ENCODE measurements at places on chromosomes 12 and 14.

DNA sequence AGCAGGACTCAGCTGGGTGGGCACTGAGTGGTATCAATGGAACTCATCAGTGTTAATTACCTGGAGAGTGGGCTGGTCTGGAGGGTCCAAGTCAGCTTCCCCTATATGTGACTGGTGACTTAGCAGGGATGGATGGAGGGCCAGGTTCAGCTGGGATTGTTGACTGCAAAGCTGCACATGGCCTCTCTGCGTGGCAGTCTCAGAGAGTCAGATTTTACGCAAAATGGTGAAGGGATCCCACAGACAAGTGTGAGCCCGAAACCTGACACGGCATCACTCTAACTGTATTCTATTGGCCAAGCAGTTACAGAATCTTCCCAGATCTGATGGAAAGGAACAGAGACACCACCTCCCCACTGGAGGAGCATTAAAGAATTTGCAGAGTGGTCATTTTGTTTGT lies 716.0 kb upstream of the TBX3 start:
- no peak for DNase-seq

GRCh38 chr12:34401659-34402227 lies 379.4 kb downstream of the ALG10 start:
- DNase-seq, result no peak

DNA sequence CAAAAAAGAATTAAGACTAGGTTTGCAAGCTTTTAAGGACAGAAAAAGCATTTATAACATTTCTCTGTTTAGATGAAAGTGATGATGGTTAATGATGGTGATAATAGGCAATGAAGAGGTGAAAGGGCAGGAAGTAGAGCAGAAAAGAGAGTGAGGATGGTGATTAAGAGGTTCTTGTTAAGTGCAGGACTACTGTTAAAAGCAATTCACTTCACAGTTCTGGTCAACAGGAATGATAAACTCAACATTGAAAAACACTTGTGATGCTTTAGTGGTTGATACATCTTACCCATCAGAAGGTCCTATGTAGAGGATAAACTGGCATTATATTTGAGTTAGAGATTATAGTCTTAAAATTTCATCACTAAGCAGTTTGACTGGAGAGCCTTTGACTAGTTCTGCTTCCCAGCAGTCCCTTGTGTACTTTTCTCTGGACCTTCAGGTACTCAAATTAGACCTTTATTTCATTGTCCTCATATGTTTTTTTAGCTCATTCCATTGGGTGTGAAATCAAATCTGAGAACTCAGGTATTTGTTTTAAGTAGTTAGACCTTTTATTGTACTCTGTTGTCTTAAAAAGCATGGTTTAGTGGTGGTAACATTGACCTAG lies 10.9 kb downstream of the RAP1B start:
- no peak for DNase-seq

- DNase-seq, result no peak
Observed at GRCh38 chr14:106134886-106135285, 608.5 kb downstream of the TMEM121 start.

DNA sequence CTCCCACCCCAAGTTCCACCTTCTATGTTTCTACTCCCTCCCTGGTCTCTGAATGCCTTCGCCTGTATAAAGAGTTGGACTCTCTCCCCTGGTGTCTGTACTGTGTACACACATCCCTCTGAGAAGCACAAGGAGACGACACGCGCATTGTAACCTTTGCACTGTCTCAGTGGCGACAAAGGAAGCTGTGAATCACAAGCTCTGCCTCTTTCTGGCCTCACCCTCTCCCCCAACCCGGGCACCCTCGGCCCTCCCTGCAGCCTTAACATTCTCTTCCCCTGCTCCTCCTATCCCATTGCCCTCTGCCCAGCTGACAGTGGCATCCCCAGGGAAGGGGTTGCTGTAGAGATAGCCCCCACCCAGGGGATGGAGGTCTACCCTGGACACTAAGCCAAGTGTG lies 2.5 kb upstream of the SMARCD1 start:
- no peak for DNase-seq

- DNase-seq, result peak; percentile 11
Observed at GRCh38 chr12:21296751-21297406, 37.8 kb downstream of the SLCO1A2 start.

DNA sequence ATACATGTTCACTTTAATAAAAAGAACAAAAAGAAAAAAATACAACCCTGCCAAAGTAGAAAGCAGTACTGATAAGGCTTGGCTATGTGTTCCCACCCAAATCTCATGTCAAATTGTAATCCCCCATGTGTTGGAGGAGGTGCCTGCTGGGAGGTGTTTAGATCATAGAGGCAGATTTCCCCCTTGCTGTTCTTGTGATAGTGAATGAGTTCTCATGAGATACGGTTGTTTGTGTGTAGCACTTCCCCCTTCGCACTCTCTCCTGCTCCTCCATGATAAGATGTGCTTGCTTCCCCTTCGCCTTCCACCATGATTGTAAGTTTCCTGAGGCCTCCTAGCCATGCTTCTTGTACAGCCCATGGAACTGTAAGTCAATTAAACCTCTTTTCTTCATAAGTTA lies 59.9 kb downstream of the USP15 start:
- no peak for DNase-seq

GRCh38 chr12:77161944-77162343 lies 96.6 kb upstream of the E2F7 start:
- DNase-seq, result no peak

DNA sequence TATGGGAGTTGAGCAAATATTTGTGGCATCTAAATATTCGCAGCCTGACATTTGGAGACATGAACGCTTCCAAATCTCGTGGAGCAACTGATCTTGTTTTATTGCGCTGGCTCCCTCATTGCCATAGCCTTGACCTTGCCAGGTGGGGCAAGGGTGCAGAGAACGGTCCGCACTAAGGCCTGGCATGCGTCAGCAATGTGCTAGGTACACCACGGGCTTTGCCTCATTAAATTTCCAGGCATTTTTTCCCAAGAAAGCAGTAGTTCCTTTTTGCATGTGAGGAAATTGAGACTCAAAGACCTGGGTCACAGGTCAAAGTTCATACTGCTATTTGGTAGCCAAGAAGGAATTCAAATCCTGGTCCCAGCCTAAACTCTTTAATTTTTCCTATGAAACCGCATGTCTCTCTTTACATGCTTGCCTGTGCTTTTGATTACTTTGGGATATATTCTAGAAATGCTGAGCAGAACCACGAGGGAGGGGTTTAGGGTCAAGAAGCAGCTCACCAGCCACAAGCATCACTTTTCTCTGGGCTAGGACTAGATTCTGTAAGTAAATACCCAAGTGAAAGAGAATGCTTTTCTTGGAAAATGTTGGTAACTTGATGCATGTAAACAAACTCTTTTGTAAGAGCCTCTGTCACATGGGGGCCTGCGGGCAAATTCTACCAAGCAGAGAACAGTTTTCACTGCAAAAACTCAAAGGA lies 891.6 kb downstream of the VRK1 start:
- peak; percentile 22 for DNase-seq

DNA sequence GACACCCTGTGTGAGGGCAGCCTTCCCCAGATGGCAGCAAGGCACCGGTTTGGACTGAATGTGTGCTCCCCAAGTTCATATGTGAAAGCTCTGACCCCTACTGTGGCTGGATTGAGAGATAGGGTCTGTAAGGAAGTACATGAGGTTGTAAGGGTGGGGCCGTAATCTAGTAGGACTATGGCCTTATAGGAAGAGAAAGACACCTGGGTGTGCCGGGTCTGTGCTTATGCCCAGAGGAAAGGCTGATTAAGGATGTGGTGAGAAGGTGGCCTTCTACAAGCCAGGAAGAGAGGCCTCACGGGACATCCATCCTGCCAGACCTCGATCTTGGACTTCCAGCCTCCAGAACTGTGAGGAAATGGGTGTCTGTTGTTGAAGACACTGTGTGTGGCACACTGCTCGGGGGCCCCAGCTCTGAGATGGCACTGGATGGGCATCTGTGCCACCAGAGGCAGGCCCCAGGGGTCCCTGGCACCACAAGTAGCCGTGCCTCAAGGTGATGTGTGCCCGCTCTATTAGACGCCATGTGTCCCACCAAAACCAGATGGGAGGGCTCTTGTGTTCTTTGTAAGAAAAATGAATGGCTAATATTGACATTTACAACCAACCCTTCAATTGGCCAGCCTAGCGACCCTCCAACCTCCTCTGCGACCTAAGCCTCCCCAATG lies 22.0 kb downstream of the FGF6 start:
- no peak for DNase-seq

- DNase-seq, result no peak
Observed at GRCh38 chr14:84708865-84709264, 821.1 kb upstream of the FLRT2 start.

- DNase-seq, result no peak
Observed at GRCh38 chr12:26281320-26281719, 85.9 kb downstream of the SSPN start.

DNA sequence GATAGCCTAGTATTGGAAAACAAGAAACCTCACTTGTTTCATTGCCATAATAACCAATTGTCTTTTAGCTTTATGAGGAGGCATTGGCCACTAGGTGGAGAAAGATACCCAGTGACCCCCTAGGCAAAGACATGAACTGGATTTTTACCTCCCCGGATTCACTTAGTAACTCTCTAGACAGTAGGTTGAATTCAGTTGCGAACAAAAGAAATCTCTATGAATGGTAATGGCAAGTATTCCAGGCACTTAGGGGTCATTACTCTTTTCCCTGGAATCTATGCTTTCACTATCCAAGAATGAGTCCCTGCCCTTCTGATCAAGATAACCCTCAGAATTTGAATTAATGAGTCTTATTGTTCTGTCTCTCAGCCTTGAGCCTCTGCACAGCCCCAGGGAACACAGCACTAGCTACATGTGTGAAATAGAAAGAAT lies 29.5 kb upstream of the RHOJ start:
- DNase-seq, result peak; percentile 29

DNA sequence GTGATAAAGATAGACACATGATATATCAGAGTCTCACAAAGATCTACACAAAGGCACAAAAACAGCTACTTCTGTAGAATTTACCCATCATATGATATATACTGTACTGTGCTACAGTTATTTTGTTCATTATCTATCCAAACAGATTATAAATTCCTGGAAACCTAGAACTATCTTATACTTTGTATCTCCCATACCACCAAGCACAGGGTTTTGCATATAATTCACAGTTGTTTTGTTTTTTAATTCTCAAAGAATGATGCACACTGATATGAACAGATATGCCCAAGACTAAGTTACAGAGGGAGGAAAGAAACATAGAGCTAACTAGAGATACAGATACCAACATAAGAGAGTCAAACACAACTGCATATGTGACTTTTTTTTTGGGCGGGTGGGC lies 3.4 kb downstream of the PRKAG1 start:
- DNase-seq, result no peak

DNA sequence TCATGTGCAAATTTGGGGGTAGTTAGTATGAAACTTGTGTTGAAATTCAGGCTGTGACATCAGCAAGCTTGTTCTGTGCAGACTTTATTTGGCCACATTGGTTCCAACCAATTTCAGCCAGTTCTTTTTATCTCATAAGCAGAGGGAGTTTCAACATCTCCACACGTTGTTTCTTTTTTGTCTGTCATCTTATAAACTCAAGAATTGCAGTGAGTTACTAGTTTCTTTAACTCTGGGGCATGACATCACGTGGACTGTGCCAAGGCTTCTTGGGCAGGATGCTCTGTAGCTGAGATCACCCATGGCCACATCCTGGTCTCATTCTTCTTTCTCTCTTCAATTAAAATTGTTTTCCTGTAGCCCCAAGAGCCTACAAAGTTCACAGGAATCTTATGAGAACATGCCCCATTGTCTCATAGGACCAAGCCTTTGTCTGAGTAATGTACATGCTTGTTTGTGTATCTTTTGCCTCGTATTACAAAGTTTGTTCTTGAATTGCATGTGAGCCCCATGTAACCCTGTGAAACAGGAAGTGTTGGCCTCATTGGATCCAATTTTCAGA lies 982.0 kb upstream of the TMEM132C start:
- DNase-seq, result no peak

GRCh38 chr14:104086210-104086660 lies 735 bp downstream of the ASPG start:
- DNase-seq, result no peak

GRCh38 chr12:120588948-120589930 lies 8.0 kb upstream of the POP5 start:
- peak; percentile 72 for DNase-seq

DNA sequence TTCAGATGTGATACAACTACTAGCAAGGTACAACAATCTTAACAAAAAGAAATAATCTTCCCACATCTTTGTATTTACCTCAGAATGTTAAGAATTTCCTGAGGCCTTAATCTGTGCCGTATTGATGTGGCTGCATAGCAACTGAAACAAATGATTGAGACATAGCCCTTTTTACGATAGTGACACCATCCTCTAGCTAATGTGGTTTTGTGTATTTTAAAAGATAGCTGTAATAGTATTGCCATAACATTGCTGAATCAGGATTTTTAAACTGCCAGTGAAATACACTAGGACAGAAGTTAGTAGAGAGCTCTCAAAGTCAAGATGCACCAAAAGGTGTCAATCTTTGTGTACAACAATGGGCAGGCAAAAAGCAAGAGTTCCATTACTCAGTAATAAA lies 11.9 kb downstream of the NPAS3 start:
- no peak for DNase-seq

DNA sequence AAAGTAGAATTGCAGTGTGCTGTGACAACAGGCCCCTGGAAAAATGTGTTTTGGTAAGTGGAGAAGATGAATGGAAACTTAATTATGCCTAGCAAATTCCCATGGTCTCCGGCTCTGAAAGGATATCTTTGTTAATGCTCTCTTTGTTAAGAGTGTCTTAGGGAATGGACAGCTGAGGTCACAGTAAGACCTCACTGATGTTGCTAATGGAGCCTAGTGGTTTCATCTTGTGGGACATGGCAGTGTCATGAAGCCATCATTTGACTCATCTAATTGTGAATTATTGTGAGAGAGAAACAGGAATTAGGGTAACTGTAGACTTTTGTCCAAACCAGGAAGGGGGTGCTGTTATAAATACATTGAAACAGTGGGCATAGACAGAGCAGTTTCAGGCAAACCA lies 330.3 kb downstream of the TMTC2 start:
- no peak for DNase-seq

DNA sequence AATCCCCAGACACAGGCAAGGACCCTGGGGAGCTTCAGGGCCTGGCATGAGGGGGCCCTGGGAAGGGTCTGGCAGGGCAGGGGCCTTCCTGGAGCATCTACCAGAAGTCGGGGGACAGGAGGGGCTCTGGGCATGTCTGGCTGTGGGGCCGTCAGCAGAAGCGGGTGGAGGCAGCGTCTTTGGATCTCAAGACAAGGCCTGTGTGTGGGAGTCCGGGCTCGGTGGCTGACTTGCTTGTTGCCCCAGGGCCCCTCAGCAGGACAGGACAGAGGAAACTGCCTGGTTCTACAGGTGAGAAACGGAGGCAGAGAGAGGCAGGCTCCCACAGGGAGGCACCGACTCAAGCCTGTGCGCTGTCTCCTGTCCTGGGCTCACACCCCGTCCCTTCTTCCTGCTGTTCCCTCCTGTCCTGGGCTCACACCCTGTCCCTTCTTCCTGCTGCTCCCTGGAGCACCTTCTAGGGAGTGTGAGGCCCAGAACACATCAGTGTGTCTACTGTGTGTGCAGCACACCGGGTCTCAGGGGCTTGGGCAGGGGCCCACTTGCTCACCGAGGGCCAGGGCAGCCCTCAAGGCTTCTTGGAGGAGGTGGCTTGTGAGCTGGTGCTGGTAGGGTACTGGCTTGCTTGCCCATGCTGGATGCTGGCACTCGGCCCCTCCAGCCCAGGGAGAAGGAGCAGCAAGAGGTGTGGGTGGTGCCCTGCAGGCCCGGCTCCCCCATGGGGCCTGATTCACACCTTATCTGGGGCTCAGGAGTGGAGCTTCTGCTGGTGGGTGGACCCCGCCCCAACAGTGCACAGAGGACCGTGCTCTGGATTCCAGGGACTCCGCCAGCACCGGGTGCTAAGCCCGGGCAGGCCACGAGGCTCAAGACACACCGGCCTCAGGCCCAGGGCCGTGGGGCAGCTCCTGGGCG lies 14.9 kb downstream of the ASPG start:
- no peak for DNase-seq
